ENCODE measurements at places on chromosomes 13 and 19.

GRCh38 chr13:45472171-45472705 is 7.5 kb downstream of the COG3 start:
- no peak for DNase-seq

- peak; percentile 100 for DNase-seq
Measured at GRCh38 chr13:110715395-110716246, 2.1 kb downstream of the ING1 start.

- DNase-seq = peak; percentile 77
Measured at GRCh38 chr19:12985049-12985776, 10.1 kb upstream of the NFIX start.

- no peak for DNase-seq
Measured at GRCh38 chr13:98482476-98483444, 94.1 kb downstream of the STK24 start.

DNA sequence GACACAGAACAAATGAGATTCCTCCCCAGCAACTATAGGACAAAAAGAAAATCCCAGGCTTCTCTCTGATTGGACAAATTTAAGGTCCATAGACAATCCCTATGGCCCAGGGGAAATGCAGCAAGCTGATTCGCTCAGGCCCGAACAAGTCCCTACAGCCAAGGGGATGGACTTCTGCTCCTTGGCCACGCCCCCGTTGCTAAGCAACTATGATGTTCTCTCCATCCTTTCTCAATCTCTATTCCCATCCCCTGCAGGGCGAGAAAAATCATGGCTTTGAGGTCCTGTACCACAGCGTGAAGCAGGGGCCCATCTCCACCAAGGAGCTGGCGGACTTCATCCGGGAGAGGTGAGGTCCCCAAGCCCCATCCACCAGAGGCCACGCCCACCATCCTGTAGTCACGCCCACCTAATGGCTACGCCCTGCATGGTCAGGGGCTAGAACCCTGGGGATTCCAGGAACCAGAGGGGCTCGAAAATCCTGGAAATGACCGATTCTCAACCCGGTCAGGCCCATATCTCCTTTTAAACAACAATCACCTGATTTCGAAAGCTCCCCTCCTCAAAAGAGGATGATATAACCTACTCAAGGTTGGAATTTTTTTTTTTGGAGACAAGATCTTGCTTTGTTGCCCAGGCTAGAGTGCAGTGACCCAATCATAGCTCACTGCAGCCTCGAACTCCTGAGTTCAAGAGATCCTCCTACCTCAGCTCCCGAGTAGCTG is 11.4 kb downstream of the FCHO1 start:
- DNase-seq = peak; percentile 67

DNA sequence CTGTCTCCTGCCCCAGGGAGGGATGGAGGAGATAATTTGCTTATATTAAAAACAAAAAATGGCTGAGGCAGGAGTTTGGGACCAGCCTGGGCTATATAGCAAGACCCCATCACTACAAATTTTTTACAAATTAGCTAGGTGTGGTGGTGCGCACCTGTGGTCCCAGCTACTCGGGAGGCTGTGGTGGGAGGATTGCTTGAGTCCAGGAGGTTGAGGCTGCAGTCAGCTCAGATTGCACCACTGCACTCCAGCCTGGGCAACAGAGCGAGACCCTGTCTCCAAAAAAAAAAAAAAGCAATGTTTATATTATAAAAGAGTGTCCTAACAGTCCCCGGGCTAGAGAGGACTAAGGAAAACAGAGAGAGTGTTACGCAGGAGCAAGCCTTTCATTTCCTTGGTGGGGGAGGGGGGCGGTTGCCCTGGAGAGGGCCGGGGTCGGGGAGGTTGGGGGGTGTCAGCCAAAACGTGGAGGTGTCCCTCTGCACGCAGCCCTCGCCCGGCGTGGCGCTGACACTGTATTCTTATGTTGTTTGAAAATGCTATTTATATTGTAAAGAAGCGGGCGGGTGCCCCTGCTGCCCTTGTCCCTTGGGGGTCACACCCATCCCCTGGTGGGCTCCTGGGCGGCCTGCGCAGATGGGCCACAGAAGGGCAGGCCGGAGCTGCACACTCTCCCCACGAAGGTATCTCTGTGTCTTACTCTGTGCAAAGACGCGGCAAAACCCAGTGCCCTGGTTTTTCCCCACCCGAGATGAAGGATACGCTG is 184.0 kb downstream of the KDM4B start:
- DNase-seq = no peak

- no peak for DNase-seq
Measured at GRCh38 chr13:79432086-79432485, 26.0 kb upstream of the RBM26 start.

- DNase-seq = no peak
Measured at GRCh38 chr19:467554-467953, 6.7 kb upstream of the SHC2 start.

GRCh38 chr19:46944918-46945628 is 74.6 kb upstream of the NPAS1 start:
- DNase-seq = peak; percentile 49

GRCh38 chr19:39236527-39236926 is 8.3 kb downstream of the IFNL3 start:
- DNase-seq = no peak

DNA sequence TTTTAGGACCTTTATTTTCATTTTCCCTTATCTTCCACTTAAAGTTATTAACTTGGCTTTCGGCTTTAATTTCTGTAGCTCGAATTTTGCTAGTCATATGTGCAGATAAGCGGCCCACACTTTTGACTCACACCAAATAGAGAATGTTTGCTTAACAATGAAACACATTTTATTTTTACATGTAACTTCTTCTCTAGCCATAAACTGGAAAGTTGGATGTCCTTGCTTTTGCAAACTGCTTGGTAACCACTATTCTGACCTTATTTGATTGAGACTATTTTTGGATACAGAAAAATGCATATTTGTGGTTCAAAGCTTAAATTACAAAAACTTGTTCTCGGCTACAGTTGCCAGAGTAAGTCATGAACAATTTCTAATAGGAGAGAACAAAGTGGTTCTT is 600.0 kb downstream of the KCTD12 start:
- DNase-seq = no peak

GRCh38 chr19:56174550-56174949 is 1.3 kb upstream of the GALP start:
- no peak for DNase-seq

DNA sequence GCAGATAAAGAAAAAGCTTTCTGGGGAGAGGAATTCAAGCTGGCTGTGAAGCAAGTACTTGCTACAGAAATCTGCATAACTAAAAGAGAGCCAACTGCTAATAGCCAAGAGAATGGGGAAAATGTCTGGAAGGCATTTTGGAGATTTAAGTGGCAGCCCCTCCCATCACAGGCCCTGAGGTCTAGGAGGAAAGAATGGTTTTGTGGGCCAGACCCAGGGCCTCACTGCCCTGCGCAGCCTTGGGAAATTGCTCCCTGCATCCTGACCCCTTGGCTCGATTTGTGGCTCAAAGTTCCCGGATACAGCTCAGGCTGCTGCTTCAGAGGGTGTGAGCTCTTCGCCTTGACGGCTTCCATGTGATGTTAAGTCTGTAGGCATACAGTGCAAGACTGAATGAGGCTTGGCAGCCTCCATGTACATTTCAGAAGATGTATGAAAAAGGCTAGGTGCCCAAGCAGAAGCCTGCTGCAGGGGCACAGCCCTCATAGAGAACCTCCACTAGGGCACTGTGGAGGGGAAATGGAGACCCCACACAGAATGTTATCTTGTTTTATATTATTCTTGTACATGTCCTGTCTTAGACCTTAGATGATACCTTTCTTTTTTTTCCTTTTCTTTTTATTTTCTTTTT is 34.4 kb downstream of the MZT1 start:
- no peak for DNase-seq

GRCh38 chr19:39297931-39298634 is 1.9 kb downstream of the IFNL1 start:
- DNase-seq = no peak

DNA sequence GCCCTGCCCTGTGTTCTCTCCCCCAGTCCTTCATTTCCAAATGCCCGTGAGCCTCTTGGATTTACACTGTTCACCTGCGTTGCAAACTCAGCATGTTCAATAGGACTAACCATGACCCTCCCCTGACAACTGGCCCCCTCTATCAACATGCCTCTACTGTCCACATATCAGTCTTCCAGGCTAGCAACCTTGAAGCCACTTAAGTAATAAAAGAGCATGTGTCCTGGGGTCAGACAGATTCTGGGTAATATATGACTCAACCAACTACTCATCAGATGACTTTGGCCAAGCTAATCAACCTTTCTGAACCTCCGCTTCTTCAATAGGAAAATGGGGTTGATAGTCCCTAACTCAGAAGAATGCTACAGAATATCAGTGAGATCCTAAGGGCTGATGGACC is 15.1 kb upstream of the PDX1 start:
- DNase-seq = no peak

DNA sequence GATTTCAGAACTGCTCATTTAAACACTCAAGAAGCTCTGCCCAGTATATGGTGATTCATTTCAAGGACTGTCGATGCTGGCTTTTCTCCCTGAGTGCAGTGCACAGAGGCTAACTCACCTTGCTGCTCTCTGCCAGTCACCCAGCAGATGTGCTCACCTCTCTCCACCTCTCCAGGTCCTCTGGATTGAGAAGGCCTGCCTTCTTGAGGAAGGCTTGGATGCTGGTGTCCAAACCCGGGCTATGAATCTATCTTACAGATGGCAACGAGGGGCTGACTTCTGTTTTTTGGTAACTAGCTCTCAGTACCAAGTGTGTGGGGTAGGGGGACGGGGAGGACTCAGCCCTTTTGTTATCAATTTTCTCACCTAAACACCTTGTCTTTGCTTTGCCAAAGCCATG is 47.6 kb downstream of the TEX29 start:
- DNase-seq = no peak

- no peak for DNase-seq
Measured at GRCh38 chr13:41492432-41493260, 35.3 kb downstream of the RGCC start.

GRCh38 chr19:49749055-49749716 is 13.9 kb downstream of the TSKS start:
- no peak for DNase-seq

DNA sequence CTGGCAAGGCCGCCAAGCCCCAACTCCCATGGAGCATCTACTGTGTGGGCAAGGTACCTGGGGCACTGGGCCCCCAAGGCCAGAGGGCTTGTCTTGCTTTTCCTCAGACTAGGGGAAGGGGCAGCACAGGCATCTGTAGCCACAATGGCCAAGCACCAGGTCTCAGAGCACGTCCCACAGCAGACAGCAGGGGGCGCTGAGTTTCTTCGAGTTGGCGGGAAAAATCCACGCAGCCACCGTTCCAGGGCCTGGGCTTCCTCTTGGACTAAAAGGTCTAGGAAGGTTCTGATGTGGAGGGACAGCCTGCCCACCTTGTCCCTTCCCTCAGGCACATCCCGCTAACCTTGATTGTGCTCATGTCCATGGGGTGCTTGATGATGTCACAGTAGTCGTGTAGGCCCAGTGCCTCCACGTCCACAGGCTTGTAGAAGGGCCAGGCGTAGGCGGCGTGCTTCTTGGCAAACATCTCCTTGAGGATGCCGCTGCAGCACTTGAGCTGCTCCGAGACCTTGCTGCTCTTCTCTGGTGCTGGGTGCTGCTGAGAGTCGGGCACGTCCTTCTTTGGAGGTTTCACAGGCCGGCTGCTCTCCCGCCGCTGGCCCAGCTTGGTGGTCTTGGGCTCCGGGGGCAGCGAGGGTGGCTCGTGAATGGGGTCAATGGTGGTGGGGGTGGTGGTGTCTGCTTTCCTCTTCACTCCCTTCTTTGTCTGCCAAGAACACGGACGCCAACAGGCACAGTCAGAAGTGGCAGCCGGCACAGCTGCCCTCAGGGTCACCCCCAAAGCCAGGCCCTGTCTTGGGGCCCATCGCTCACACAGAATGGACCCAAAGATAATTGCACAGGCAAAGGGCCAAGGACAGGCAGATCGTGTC is 32.0 kb upstream of the EPHX3 start:
- peak; percentile 46 for DNase-seq

- peak; percentile 34 for DNase-seq
Measured at GRCh38 chr13:110308656-110309359, 1.7 kb downstream of the COL4A2 start.

DNA sequence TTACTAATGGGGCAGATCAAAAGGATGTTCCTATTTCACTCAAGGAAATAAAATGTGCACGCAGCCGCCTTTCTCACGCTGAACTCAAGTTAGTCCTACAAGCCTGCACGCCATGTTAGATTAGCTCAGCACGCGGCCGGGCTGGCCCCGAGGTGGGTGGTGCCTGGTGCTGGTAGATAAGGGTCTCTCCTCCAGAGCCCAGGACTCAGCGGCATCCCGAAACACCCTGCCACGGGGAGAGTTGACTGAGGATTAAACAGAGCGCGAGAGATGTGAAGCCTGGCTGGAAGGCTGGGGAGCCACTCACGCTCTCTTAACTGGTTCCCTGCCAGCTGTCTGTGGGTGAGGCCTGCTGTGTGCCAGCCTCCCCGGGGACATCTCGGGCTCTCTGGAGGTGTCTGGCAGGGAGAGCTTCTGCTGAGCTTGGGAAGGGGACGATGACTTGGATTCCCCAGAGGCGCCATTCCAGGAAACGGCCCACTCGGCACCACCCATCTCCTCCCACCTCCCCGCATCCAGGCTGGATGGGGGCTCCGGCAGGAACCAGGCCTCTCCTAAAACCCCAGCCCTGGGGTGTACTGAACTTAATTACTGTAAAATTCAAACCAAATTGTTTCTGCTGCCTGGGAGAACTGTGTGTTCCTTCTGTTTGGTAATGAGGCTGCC is 122.2 kb downstream of the KDM4B start:
- no peak for DNase-seq

DNA sequence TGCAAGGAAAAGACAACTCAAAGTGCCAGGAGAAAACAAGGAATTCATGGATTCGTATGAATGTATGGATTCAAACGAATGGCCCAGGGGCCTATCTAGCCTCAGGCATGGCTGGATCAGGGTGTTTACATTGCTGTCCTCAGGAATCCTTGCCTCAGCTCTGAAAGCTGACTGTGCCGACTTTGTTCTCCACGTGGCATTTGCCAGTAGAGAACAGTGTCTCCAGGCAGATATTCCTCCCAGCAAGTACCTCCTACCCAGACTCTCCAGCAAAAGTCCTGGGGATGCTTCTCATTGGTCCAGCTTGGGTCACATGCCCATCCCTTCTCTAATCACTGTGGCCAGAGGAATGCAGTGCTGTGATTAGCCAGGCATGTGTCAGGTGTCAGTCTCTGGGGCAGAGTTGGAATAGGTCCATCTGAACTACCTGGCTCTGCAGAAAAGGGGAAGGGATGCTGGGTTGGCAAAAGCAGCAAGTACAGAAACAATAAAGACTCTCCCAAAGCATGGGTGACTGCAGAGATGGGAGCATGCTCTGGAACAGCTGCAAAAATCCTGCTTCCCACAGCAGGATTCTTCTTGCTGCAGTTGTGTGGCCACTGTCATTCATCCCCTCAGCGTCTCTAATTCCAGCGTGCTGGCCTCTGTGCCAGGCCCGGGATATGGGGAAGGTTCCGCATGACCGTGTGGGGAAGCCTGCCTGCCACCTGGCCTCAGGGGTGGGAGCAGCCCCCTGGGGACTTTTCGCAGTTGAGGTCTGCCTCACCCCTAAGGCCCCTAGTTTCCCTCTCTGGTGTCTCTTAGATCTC is 30.0 kb downstream of the CCNE1 start:
- DNase-seq = peak; percentile 78
